NCI-H345 (cell line): ENCODE measurements at places on chromosomes 7 and 10.
A peak's percentile ranks its signal among the peaks of the same experiment; 100 is the strongest.

DNA sequence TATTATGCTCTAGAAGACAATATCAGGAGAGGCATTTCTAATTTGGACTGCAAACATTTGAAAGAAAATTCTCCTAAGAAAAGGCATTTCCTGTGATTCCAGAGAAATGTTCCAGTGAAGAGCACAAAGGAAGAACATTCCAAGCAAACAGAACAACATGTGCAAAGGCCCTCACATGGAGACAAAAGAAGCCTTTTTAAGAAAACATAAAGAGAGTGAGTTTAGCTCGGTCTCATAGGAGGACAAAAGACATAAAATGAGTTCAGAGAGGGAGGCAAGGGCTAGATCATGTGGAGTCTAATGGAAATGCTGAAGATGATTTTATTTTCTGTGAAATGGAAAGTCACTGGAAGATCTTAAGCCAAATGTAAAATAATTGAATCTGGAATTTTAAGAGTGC lies 269.8 kb upstream of the HGF start:
- DNase-seq, result no peak

DNA sequence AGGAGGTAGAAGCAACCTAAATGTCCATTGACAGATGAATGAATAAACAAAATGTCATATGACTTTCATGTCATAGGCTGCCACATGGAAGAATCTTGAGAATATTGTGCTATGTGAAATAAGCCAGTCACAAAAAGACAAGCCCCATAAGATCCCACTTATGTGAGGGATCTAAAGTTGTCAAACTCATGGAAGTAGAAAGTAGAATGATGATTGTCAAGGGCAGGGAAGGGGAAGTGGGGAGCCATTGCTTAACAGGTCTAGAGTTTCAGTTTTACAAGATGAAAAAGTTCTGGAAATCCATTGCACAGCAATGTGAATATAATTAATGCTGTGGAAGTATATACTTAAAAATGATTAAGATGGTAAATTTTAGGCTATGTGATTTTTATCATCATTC lies 229.3 kb upstream of the KMT2E start:
- DNase-seq, result no peak

DNA sequence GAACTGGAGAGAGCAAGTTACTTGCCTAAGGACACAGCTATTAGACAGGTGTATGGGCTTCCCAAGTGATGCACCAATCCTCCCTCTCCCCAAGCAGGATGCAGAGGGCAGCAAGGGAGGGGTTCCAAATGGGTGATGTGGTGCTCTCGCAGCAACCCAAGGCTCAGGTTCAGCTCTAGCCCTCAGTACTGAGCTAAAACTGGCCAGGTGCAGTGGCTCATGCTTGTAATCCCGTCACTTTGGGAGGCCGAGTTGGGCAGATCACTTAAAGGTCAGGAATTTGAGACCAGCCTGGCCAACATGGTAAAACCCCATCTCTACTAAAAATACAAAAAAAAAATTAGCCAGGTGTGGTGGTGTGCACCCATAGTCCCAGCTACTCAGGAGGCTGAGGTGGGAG lies 40.7 kb downstream of the GPRIN2 start:
- no peak for DNase-seq

- no peak for DNase-seq
Measured at GRCh38 chr10:58514111-58514770, 1.6 kb downstream of the BICC1 start.

- DNase-seq, result no peak
Measured at GRCh38 chr7:25134358-25135010, 9.4 kb upstream of the CYCS start.

DNA sequence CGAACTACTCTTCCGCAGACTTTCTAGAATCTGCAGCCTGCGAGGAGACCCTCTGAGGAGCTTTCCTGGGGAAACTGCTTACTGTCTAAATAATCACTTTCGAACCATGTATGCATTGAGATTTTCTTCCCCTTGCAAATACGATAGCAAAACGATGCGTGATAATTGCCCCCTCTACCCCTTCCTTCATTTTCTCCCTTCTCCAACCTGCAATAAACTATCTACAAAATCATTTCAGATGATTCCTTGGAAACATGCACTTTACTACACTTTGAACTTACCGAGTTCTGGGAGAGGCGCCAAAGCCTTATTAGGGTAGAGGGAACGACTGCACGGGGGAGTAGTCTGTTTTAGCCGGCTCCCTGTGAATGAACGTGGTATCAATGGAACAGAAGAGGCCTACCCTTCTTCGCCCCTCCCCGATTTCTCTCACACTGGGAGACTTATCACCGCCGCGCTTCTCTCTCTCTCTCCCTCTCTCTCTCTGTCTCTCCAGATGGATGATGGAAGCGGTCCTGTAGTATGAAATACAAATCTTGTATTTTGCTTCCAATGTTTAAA lies at the start of gene FGFBP3:
FGFBP3 (minus strand) TSS at position 370 of the 561 bp plus-strand sequence. CDS start 517 bp downstream, outside the sequence.
- DNase-seq, result peak; percentile 65
